ENCODE measurements at places on chromosomes 16 and 17.

DNA sequence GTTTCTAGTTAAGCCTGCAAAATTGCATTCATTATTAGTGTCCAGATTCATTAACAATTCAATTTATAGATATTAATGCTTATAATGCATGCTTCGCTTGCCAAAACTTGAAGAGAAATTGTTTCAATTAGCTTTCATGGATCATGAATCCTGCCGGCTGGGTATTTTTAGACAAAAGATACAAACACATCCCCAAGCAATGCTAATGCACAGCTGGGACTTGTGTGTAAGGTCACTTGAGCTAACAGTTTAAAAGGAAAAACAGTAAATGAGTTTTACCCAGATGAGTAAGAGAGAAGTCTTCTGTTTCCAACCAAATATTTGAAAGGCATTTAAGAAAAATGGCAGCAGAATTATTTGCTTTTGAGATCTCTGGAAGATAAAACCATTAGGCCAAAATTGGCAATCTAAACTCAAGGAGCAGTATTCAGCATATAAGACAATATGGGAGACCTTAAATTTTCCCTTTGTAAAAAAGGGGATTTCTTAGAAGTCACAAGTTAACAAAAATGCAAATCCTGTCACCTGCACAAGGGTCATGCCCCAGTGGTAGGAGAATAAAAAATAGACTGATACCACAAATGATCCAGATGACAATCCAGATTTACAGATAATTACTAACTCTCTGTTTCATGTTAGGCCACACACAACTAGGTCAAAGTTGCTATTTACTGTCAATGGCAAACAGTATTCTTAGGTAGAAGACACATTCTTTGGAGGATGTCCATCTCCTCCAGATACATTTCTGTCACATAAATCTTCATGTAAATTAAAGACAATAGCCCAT is 418.4 kb upstream of the PMFBP1 start:
- no peak for DNase-seq

DNA sequence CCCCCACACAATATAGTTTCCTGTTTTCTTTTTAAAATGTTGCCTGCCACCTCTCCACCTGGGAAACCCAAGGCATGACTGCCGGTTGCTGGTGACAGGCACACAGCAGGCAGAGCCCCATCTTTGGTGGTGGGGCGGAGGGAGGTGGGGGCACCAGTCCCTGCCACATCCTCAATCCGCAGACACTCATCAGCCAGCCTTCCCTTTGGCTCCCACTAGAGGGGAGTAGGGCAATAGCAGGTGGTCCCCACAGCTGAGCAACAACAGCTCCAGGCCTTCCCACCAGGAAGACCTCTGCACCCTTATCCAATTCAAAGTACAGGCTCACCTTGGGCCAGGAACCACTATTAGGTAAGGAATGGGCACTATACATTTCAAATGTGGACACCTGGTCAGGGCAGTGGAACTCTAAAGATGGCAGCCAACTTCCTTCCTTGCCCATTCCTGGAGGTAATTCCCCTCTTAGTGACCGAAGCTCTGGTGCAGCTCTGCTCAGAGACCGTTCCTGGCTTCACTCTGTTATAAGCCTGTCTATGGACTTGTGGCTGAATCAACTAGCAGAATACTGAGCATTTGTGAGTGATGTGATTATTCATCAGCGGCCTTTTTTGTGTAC is 13.9 kb downstream of the RECQL5 start:
- DNase-seq, result peak; percentile 67

DNA sequence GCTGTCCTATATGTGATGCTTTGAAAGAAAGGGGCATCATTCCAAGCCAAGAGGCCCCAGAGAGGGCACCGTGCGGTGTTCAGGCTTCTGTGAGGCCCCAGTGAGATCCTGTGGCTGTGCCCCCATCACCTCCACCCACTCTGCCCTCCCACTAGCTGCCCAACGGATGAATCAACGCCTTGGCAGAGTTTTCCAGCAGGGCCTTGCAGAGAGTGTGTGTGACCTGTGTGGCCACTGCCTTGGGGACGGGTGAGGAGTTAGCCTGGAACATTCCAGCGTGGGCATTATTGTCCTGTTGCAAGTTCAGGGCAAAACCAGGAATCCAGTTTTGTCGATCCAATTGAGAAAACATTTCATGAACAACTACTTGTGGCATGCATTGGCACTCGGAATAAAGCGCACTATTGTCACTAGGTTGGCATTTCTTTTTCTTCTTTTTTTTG is 53.7 kb downstream of the SF3B3 start:
- no peak for DNase-seq

- DNase-seq, result no peak
Observed at GRCh38 chr17:4555873-4556759, 932 bp upstream of the MYBBP1A start.

DNA sequence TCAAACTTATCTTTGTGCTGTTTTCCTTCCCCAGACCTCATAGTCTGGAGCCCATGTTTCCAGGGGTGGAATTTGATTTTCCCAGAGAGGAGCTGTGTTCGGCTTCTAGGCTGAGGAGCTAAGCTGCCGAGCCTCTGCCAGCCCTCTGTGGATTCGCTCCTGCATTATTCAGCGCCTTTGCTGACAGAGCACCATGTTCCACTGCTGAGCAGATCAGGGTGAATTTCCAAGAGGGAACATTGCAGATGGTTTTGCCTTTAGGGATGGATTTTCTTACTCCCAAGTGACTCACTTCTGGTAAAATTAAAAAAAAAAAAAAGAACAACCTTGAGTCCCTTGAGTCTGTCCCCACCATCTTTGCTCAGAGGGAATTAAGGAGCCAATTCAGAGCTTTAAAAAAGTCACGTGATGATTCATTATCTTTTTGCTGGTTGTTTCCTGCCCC is 229.5 kb downstream of the PRKCA start:
- DNase-seq, result peak; percentile 47

GRCh38 chr16:76535-77272 is 1.3 kb upstream of the MPG start:
- no peak for DNase-seq

- no peak for DNase-seq
Observed at GRCh38 chr16:30481381-30481780, 8.8 kb downstream of the ITGAL start.

GRCh38 chr17:18321309-18321708 is 6.2 kb downstream of the SMCR8 start:
- no peak for DNase-seq

GRCh38 chr16:85902366-85903155 is 3.6 kb downstream of the IRF8 start:
- no peak for DNase-seq

- no peak for DNase-seq
Observed at GRCh38 chr17:45311401-45311759, 5.4 kb downstream of the MAP3K14 start.

DNA sequence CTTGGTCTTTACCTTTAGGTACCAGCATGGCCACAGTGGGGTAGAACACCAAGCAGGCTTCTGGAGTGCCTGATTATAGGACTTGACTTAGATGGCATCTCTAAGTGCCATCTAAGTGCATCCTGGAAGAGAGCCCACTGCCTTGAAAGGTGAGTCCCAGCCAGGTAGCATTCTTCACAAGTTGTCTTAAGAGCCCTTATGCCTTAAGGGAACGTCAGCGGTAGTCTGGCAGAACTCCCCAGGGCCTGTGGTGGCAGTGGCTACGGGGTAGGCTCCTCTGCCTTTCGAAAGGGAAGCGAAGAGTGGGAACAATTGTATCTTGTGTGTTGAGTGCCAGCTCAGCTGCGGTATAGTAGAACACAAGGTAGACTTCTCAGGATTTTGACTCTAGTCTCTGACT is 549.0 kb downstream of the HS3ST4 start:
- no peak for DNase-seq

DNA sequence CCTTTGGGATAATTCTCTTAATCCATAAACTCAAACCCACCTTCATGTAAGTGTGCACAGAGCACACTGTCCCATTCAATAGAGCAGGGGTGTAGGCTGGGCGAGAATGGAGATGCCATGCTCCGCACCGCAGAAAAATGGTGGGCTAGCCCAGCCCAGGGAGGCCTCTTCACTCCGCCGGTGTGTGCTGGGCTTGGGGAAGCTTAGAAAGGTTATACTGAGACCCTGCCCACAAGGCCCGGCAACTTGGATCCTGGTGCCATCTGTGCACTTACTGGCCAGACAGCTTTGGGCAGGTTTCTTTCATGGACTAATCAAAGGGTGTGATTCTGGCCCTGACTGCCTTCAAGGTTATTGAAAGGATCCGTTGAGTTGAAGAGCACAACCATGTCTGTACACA is 3.7 kb upstream of the STAT5A start:
- DNase-seq, result no peak

- no peak for DNase-seq
Observed at GRCh38 chr17:38539386-38539785, 66.4 kb downstream of the SRCIN1 start.

- no peak for DNase-seq
Observed at GRCh38 chr17:76402711-76403110, 18.3 kb downstream of the SPHK1 start.

DNA sequence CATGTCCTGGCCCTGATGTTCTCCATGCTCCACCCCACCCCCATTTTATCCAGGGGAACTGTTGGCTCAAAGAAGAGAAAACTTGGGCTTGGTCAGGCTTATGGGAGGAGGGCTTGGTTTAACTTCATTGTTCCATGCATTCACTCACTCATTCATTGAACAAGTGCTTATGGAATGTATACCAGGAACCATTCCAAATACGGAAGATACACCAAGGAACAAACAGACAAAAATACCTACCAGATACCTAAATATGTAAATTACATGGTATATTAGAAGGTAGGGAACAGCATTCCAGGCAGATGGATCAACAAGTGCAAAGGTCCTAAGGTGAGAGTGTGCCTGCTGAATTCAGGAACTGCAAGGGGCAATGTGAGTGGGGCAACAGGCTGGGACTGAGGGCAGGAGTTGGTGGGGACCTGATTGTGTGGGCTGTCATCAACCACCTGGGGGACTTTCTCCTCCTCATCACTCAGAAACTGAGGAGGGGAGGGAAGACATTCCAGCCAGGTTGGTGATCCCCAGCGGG is 39.9 kb downstream of the RAI1 start:
- DNase-seq, result no peak

GRCh38 chr17:48605991-48606891 is 1.5 kb upstream of the HOXB6 start:
- no peak for DNase-seq

GRCh38 chr17:82794781-82795482 is 43.1 kb downstream of the TBCD start:
- DNase-seq, result no peak

- no peak for DNase-seq
Observed at GRCh38 chr16:53689636-53690035, 14.0 kb downstream of the RPGRIP1L start.

DNA sequence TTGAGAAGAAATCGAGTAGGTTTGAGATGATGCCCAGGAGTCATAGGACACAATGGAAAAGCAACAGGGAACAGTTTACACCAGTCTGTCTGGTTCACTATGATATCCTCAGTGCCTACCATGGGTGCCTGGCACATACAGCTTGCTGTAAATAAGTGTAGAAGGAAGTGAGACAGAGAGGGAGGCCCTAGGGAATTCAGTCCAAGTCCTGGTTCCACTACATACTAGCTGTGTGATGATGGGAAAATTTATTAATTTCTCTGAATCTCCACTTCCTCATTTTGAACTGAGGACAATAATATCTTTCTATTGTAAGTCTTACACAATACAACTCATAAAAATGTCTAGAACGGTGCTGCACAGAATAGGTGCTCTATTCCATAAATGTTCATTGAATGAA is 53.3 kb upstream of the LYRM9 start:
- DNase-seq, result no peak

- no peak for DNase-seq
Observed at GRCh38 chr17:7141824-7142223, 27.2 kb upstream of the ASGR2 start.

GRCh38 chr16:80233097-80233835 is 307.5 kb upstream of the DYNLRB2 start:
- DNase-seq, result no peak

DNA sequence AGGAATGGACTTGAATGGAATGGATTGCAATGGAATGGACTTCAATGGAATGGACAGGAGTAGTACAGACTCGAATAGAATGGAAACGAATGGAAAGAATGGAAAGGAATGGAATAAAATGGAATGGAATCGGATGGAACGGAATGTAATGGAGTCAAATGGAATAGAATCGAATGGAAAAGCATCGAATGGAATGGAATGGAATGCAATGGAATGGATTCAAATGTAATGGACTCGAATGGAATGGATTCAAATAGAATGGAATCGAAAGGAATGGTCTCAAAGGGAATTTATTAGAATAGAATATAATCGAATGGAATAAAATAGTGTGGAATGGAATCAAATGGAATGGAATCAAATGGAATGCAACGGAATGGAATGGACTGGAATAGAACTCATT is 484.9 kb upstream of the WSB1 start:
- no peak for DNase-seq

DNA sequence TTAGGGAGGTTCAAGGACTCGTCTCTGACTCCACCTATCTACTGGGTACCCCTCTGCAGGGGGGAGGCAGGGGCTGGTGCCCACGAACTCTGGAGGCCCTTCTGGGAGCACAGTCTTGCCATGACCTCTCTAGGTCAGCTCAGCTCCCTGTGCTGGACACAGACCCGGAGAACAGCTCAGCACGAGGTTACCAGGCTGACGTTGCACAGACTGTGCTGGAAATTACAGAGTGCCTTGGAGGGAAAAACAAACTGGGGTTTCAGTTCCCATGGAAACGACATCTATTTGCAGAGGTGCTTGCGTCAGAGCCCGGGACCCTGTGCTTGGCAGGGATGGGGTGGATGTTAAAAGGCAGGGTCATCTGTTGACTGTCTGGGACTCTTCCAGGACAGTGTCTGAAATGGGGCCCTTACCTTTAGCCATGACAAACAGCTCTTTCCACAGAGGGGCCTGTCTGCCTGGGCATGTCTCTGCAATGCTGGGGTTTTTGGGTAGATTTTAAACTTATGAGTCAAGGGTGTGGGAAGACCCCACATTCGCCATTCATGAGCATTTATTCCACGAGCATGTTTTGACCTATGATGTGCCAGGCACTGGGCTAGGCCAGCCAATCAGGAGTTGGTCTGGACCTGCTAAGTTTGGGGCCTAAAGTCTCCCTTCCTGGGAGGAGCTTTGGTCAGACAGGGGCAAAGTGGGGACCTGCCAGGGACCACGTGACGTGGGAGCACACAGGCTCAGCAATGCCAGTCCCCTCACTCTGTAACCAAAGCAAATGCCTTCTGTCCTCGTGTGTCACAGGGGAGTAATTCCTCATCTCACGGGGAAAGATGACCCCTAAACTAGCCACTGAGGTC is 22.5 kb downstream of the CCR7 start:
- DNase-seq, result peak; percentile 50

GRCh38 chr17:79438546-79439334 is 172.1 kb downstream of the RBFOX3 start:
- no peak for DNase-seq

DNA sequence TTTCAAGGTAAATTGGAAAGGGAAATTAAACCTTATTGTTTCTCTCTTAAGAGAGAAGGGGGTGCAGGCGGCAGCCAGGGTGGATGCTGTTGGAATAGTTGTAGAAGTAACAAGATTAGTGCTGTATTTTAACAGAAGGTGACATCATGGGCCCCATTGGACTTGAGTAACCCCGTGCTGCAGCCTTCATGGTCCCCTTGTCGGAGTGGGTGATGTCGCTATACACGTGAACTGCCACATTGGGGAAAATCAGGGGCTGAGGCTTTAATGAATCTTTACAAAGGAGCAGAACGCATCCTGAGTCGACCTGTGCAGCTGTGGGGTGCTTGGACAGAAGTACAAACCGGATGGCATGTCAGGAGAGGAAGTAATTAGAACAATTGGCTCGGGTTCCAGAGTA is 3.2 kb downstream of the SNX11 start:
- DNase-seq, result no peak
